Glutamatergic neuron (in vitro differentiated cells): ENCODE measurements at places on chromosomes 11 and 22. TPM values are rescaled to one million over a fixed set of nuclear protein-coding genes. Genes with fewer than 3 reads are reported as not detected.

DNA sequence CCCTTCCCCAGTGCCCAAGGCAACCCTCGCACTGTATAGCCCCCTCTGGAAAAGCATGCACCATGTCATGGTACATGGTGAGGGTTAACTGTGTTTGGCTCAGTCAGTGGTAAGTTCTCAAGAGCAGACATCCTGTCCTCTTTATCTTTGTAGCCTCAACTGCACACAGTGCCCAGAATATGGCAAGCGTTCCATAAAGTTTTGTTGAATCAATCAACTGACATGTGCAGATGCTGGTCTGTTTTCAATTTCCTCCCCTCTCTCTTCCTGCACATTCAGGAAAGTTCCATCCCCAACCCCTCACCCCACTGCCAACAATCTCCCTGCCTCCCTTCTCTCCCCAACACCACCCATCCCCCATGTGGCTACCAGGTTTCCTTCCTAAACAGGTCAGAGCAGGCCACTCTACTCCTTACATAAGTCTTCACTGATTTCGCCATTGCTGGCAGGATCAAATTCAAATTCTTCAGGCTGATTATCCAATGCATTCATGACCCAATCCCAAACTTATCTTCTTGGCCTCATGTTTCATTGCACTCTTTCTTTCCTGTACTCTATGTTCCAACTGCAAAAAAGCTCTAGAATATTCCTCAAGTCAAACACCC lies 15.5 kb upstream of the TMPRSS5 start:
- no peak overlapping the region for H3K4me3 ChIP-seq
- H3K36me3 ChIP-seq, result peaks cover 30% of the 10 kb centered on the region
- H3K27me3 ChIP-seq, result no peaks in the 10 kb centered on the region
- peaks cover 11% of the 10 kb centered on the region for H3K4me1 ChIP-seq

GRCh38 chr11:95867105-95867504 lies 56.8 kb downstream of the MTMR2 start:
- no peak overlapping the region for H3K27ac ChIP-seq
- H3K36me3 ChIP-seq, result no peaks in the 10 kb centered on the region

GRCh38 chr11:70087446-70088167 lies 9.5 kb downstream of the ANO1 start:
- H3K36me3 ChIP-seq, result no peaks in the 10 kb centered on the region
- no peak overlapping the region for H3K4me3 ChIP-seq
- no peak overlapping the region for H3K27ac ChIP-seq
- no peak for DNase-seq
- peaks cover 9% of the 10 kb centered on the region for H3K27me3 ChIP-seq

HOATZ gene
- not detected for total RNA-seq

DNA sequence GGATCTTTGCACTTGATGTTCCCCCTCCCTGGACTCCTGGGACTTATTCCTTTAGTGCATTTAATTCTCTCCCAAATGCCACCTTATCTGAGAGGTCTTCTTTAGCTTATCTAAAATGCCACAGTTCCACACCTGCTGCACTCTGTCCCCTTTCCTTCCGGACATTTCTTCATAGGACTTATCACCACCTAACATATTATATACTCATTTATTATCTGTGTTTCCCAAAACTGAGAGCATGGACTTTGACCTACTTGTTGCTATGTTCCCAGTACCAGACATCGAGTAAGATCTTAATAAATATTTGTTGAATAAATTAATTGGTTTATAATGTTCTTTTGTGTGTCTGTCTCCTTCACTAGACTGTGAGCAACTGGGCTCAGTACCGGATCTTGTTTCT lies 585.3 kb downstream of the INSC start:
- no peaks in the 10 kb centered on the region for H3K27me3 ChIP-seq
- no peaks in the 10 kb centered on the region for H3K4me1 ChIP-seq
- no peak overlapping the region for H3K27ac ChIP-seq
- H3K4me3 ChIP-seq, result no peak overlapping the region

DNA sequence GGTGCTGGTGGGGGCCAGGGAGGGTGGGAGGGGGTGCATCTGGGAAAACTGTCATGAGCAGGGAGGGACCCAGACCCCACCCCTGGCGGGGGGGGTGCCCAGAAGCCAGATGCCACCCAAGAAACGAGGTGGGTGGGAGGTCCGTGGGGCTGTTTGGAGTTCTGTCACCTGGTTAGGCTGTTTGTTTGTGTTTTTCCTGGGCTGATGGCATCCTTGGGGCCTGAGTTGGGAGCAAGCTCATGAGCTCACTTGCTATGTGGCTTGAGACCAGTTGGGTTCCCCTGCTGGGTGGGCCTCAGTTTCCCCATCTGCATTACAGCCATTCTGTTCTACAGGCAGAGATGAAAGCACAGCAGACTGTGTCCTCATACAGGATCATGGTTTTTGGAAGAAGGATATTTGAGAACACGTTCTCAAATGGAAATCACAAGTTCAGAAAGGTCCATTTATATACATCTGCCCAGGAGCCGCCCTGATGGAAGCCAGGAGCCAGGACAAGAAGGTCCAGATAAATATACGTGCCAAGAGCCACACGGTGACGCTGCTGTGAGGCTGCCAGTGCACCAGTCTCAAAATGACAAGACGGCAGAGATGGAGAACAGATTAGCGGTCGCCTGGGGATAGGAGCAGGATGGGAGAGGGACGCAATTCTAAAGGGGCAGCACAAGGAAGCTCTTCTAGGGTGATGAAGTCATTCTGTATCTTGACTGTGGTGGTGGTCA lies 312.9 kb downstream of the MN1 start:
- H3K27me3 ChIP-seq, result peaks cover 7% of the 10 kb centered on the region
- no peak overlapping the region for H3K4me3 ChIP-seq
- H3K4me1 ChIP-seq, result no peaks in the 10 kb centered on the region
- DNase-seq, result no peak

- peaks cover 25% of the 10 kb centered on the region for H3K4me1 ChIP-seq
- H3K36me3 ChIP-seq, result no peaks in the 10 kb centered on the region
- peaks cover 14% of the 10 kb centered on the region for H3K27me3 ChIP-seq
These were observed 4.3 kb downstream of the SBF1 start for GRCh38 chr22:50470491-50470890.

TRIM51 gene
- 0.37 TPM for total RNA-seq

MIOX gene
- 4.0 TPM for total RNA-seq

MOGAT2 gene
- not detected for total RNA-seq

DNA sequence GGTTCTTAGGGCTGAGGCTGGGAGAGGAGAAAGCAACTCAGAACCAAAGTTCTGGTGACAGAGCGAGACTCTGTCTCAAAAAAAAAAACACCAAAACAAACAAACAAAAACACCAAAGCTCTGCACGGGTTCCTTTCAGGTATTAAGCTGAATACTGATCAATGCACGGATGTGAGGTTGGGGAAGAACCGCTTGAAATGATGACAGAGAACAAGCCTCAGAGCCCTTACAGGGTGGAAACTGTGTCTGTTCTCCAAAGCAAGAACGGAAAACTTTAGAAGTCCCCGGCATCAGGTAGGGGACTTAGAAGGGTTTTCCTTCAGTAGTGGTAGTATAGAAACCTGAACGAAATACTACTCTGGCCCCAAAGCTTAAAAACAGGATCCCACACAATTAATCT lies 260.0 kb downstream of the TBC1D22A start:
- peaks cover 4% of the 10 kb centered on the region for H3K27me3 ChIP-seq
- no peak overlapping the region for H3K4me3 ChIP-seq
- H3K4me1 ChIP-seq, result no peaks in the 10 kb centered on the region
- peaks cover 17% of the 10 kb centered on the region for H3K36me3 ChIP-seq
- no peak overlapping the region for H3K27ac ChIP-seq
